ENCODE measurements at places on chromosomes 5 and 9.

GRCh38 chr9:108724122-108724521, 131.7 kb downstream of the ACTL7B start:
- no peak for DNase-seq

DNA sequence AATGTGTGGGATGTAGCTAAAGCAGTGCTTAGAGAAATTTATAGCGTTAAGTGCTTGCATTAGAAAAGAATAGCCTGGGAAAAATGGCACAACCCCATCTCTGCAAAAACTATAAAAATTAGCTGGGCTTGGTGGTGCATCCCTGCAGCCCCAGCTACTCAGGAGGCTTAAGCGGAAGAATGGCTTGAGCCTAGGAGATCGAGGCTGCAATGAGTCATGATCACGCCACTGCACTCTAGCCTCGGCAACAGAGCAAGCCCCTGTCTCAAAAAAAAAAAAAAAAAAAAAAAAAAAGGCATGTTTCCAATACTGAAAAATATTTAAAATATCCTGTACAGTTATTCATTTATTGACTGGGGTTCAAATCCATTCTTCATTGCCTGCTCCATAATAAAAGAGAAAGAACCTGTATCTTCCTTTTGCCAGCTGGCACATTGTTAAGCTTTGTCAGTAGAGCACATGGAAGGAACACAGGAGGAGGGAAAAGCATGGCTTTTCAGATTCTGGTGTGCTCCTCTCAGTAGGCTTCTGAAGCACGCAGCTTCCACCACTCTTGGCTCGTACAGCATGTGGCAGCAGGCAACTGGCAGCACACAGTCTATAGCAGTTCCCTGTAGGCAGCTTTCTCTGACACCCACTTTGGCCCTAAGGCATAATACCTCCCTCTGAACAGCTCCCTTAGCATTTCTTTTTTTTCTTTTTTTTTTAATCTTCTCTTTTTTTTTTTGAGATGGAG, 73.5 kb downstream of the TRIM36 start:
- DNase-seq = no peak

- DNase-seq = no peak
These were observed 523.0 kb downstream of the MTRR start for GRCh38 chr5:8391911-8392310.

DNA sequence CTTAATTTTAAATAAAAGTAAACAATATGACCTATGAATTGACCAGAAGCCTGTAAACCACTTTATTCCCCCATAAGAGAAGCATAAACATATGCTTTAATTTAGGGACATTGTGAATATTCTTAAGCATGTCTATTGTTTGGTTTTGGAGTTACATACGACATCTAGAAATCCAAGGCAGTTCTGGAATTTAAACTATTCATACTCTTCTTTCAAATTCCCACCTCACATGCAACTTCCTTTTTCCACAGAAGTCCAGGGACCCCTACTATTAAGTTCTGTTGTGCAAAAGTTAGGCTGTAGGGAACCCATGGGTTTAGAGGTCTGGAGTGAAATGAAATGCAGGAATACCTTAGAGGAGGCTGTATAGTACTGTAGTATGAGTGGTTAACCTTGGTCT, 2.1 kb downstream of the RIC1 start:
- no peak for DNase-seq

DNA sequence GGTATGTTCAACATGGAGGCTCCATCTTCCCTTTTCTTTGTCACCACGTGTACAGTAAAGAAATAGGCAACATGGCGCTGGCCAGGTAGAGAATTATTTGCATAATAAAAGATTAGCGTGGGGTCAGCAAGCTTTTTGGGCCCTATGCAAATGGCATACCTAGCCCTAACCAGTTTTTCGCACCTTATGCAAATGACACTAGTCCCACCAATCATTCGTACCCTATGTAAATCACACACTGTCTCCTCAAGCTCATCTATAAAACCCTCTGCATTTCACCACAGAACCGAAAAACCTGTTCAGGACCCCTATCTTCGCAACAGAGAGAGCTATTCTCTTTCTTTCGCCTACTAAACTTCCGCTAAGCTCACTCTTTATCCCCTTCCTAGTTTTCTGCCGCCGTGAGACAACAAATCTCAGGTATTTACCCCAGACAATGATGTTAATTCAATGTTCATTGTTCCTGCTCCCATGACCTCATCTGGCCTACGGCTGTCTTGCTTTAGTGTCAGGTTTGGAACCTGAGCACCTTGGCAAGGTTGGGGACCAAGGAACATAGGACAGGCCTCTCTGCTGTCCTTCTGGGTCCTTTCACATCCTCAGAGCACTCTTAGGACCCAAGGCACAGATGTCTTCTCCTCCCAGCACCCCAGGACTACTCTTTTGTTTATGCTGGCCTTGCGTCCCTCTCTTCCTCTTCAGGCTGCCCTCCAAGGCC, 180.7 kb upstream of the RAI14 start:
- DNase-seq = no peak

DNA sequence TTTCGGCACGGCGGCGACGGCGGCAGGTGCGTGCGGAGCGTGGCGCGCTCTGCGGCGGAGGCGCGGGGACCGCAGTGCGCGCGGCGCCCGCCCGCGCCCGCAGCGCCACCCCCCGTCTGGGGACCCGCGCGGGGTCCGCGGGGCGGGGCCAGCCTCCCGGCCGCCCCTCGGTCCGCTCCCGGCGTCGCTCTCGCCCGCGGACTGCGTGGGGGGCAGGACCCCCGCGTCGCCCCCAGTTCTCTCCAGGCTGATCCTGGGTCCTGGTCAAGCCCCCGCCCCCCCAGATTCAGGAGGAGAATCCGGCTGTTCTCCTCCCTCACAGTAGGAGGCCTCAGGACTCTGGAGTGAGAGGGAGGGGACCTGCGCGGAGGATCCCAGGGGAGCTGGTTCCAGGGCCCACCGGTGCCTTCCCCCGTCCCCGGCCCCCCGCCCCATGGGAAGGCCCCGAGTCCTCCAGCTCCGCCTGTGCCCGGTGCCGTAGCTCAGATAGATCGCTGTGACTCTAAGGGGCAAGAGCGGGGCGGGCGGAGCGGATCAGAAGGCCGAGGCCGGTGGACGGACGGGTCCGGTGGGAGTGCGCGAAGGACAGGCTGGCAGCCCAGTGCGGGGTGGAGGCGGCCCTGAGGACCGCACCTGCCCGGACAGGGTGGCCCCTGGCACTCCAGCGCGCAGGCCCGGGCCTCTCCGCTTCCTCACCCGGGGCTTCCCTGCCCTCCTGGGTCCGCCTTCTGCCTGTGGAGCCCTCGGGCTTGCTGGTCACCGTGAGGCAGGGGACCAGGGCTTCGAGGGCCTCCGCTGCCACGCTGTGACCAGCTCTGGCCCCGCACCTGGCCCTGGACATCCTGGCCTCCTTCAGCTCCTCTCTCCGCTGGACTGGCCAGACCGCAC, at the start of gene RNF208:
RNF208 (minus strand) TSS at position 51 of the 888 bp plus-strand sequence. CDS start 1,028 bp downstream, outside the sequence.
- no peak for DNase-seq

- DNase-seq = no peak
These were observed 93.5 kb downstream of the RGS3 start for GRCh38 chr9:113556877-113557593.

- DNase-seq = no peak
These were observed 20.6 kb downstream of the JMY start for GRCh38 chr5:79256563-79256962.

- DNase-seq = peak; percentile 14
These were observed 2.3 kb upstream of the POMT1 start for GRCh38 chr9:131500377-131500776.

DNA sequence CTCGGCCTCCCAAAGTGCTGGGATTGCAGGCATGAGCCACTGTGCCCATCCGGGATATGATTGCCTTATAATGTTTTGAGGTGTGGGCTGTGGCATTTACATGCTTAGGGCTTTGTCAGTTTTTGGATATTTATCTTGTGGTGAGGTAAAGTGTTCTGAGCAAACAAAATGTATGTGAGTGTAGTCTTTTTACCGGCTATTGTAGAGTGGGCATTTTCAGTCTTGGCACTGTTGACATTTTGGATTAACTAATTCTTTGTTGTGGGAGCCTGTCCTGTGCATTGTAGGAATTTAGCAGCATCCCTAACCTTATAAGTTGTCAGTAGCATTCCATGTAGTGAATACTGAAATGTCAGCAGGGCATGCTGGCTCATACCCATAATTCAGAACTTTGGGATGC, 21.6 kb downstream of the G3BP1 start:
- no peak for DNase-seq

- DNase-seq = no peak
These were observed 39.9 kb downstream of the COL15A1 start for GRCh38 chr9:98983295-98984268.

DNA sequence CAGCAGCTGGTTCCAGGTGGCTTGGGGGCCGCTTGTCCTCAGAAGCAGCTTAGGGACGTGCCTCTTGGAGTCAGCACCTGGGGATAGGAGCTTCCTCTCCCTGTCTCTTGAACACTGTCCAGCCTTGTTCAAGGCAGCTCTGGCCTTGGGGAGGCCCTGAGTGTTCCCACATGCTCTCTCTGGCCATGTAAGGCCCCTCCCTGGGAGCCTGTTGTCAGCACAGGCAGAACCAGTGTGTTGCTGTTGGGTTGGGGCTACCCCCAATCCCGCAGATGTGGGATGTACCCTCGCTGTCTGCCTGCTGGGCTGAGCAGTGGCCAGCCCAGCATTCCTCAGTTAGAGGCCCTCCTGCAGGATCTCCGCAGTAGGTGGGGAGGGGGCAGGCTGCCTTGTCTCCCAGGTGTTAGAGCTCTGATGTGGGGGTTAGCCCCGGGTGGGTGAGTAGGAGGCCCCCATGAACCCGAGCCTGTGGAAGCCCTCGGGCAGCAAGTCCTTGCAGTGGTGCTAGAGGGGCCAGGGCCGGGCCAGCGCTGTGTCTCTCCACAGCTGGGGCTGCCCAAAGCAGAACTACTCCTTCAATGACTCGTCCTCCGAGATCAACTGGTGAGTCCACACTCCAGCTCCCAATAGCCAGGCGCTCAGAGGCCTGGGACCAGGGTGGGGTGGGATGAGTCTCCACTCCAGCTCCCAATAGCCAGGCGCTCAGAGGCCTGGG, 51.6 kb downstream of the KCNT1 start:
- no peak for DNase-seq

GRCh38 chr9:69035438-69036308, at the start of gene FXN:
Gene FXN (plus strand): TSS chr9:69035752. CDS start chr9:69035783, 31 bp downstream.
- DNase-seq = peak; percentile 68

- DNase-seq = no peak
These were observed 43.5 kb upstream of the TCF7 start for GRCh38 chr5:134070725-134071613.

DNA sequence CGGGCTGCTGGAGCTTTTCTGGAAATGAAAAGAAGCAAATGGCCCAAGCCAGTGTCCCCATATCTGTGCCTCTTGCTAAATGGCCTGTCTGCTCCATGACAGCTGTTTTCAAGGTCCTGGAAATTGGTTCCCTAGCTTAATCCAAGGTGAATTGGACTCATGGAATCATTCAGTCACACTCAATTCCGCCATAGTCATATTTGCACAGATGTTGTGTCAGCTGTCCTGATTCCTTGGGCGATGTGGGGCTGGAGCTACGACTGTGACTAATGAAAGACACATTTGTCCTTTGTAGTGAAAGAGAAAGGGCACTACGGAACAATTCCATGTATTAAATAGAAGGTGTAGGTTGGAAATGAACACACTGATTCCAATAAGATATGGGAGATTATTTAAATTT, 102.9 kb upstream of the MEGF10 start:
- no peak for DNase-seq

DNA sequence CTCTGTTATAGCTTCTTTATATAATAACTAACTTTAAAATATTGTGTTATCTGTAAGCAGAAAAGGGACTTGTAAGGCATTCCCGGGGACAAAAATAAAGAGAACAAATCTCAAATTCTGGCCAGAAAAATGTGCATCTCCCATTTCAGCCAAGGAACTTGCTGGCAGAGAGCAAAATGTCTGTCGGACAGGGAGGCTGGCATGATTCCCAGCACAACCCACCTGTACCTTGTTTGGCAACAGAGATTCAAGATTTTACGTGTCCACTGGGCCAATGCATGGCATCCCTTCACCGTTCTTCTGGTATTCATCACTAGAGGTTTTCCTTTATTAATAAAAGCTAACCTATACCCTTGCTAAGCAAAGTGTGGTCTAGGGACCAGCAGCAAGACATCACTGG, 566.6 kb downstream of the PSAT1 start:
- DNase-seq = no peak

GRCh38 chr5:150172145-150172544, 5.6 kb downstream of the CDX1 start:
- DNase-seq = no peak

DNA sequence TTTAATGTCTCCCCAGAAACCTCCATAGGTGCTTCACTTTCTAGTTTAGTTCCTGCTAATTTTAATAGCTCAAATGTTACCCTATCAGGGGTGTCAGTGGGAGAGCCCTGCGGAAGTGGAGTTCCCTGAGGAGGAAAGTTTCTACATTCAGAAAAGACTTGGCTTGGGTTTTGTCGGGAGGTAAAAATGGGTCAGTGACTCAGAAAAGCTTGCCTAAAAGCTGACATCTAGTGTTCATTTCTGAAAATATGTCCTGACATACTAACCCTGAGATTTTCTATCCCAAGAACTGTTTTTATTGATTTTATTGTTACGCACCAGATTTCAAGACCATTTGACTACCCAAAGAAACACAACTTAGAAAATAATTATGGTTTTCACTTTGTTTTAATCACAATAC, 40.9 kb upstream of the GLDC start:
- no peak for DNase-seq

DNA sequence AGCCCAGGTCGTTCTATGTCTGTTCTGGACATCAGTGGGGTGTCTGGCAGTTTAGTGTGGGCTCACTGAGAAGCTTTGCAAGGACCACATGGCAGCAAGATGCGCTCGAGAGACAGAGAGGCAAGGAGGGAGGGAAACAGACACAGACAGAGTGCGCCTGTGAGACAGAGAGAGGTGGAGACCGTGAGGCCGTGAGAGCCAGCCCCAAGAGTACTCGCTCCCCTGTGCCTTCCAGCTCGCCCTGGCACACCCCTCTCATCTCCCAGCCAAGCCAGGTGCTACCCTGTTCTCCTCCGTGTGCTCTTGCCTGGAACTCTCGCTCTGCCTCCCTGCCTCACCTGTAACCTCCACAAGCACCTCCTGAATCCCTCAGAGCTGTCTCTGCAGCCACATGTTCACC, 106.8 kb downstream of the EHMT1 start:
- no peak for DNase-seq

DNA sequence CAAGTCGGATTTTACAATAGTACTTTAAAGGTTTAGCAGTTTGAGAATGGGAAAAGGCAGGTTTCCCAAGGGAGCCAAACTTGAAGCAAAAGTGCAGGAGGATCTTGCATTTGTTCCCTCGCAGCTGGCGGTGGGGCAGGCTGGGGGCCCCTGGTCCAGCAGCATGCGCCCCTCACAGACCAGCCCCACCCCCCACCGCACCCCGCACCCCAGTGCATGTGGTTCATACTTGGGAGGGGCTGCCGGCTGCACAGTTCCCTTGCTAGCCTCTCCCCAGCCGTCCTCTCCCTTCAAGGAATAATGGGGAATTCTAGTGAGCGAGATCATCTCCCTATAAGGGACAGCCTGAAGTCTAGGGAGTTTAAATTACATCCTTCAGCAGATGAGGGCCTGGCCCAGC, 273.1 kb upstream of the IRX2 start:
- DNase-seq = no peak

DNA sequence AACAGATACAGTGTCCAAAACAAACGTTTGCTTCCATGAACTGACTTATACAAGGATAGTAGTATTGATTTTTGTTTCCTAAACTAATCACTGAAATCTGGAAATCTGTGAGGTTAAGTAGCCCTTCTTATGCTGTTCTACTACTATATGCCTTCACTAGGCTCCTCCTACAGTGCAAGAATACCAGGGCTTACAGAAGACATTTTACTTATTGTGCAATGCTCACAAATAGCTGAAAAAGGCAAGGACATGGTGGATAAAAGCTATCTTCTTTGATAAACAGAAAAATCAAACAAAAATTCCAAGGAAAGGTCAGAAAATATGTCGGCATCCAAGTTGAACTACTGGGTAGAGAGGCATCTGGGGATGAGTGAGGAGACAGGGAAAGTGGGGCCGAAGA, 61.9 kb downstream of the OXCT1 start:
- DNase-seq = no peak

Measured in stimulated activated CD8-positive, alpha-beta memory T cell treated with anti-CD3 and anti-CD28 coated beads, Interleukin-7, amount 100 ng/mL, for 1 hour (primary cell).